ENCODE measurements at places on chromosomes 11 and 22.

DNA sequence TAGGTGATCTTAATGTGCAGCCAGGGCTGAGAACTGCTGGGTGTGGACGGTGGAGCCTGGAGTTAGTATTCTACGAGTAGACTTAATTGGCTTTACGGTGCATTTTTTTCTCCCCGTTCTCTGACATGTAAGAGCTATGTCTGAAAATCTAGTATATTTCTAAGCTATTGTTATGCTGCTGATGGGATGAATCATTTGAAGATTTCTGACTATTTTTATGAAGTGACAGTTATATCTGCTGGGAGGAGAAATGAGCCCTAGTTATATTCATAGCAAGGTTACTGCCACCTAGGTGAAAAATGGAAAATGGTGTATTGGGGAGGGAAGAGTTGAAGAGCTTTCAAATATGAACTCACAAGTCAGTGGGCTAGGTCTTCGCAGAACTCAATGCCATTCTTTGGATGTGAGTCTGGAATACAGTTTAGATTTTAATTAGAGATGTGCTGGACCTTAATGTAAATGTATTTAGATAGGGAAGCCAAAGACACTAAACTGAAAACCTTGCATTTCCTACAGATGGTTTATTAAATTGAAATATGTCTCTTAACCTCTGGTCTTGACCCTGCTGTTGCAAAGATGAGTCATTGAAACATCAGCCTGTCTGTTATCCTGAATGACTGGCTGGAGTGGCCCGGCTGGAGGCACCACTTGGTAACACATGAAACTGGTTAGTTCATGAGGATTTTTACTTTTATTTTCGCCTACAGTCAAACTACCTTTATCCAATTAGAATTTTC is 293.7 kb downstream of the DDX10 start:
- DNase-seq, result peak; percentile 58

GRCh38 chr22:49880281-49880680 is 26.6 kb downstream of the ZBED4 start:
- no peak for DNase-seq

DNA sequence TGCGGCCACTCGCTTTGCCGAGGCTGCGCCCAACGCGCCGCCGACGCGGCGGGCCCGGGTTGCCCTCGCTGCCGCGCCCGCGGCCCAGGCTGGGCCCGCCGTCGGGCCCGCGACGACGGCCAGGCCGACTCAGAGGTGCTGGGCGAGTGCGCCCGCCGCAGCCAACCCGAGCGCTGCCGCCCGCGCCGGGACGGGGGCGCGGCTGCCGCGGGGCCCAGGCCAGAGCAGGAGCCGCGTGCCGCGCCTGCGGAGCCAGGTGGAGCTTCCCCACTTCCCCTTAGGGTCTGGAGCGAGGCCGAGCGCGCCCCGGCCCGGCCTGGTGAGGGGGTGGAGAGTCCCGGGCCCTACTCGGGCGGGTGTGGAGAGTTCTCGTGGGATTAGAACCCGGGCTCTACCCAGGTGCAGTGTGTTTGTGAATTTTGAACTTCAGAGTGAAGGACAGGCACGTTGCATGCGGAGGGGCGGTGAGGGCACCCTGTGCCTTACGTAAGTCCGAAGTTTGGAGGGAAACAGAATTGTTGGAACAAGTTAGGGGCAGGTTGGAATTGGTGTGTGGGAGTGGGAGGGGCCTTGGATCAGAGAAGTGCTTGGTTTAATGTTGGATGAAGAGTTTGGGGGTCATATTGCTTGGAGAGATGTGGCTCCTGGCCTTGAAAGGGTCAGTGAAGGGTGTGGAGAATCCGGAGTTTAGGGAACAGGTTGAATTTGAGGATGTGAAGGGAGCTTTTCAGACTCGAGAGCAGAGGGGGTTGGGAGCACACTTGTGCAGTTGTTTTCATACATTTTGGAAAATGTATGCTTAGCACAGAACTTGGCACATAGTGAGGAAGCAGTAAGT is 697 bp downstream of the RNF169 start:
- no peak for DNase-seq

- no peak for DNase-seq
Measured at GRCh38 chr11:6862961-6863360, at the start of gene OR10A2. Gene OR10A2 (plus strand): TSS chr11:6863057. CDS start chr11:6869755, 6,698 bp downstream.

DNA sequence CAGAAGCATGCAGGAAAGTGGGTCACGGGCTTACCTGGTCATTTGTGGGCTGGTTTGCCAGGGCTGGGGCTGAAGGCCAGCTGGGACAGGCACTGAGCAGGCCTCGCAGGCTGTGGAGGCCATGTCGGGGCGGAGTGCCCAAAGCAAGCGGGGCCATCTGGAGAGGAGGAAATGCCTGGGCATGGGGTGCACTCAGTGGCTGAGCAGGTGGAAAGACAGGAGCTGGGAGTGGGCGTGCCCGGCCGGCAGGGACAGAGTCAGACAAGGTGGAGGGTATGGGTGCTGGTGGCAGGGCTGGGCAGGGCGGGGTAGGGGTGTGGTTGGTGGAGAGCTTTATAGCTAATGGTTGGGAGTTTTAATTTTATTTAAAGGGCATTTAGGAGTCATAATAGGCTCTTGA is 27.4 kb downstream of the DAGLA start:
- no peak for DNase-seq

GRCh38 chr22:25495285-25495684 is 69.2 kb upstream of the GRK3 start:
- no peak for DNase-seq

DNA sequence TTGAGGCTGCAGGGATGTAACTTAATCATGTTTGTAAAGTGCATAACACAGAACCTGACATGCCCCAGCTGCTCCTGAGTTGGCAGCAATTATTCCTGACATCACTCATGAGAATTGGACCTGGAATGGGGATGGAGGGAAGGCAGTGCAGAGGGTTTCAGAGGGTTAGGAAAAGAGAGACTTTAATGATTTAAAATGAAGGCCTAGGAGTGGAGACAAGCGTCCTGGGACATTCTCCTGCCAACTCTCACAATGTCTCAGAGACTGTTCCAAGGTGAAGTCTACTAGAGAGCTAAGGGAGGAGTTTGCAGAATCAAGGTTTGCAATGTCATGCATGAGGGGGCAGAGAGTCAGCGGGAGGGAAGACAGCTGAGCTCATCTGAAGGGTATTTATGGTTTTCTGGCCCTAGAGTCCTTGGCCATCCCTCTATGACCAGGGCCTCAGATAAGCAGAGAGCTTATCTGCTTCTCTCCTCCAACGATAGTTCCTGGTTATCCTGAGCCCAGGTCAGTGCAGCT is 36.9 kb downstream of the GGTLC2 start:
- DNase-seq, result no peak

- DNase-seq, result no peak
Measured at GRCh38 chr11:119673052-119673758, 55.8 kb downstream of the NECTIN1 start.

GRCh38 chr11:1113405-1114201 is 38.9 kb downstream of the MUC2 start:
- no peak for DNase-seq

GRCh38 chr11:90426442-90426841 is 203.6 kb upstream of the CHORDC1 start:
- DNase-seq, result no peak

GRCh38 chr11:1012740-1013630 is 23.5 kb downstream of the MUC6 start:
- no peak for DNase-seq

DNA sequence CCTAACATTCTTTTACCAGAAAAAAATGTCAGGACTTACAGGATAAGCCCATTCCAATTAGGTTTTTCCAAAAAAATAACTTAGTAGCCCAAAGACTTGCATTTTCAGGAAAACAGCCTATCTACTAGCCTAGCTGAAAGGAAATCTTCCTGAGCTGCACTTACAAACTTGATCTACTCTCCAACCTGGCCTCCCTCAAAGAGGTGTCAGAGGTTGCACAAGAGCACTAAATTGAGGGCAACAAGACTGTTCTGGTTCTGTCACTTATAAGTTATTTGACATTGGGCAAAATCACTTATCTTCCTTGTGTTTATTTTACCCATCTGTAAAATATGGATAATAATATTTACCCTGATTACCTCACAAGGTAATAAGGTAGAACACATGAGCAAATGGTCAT is 7.9 kb upstream of the SOX6 start:
- no peak for DNase-seq

DNA sequence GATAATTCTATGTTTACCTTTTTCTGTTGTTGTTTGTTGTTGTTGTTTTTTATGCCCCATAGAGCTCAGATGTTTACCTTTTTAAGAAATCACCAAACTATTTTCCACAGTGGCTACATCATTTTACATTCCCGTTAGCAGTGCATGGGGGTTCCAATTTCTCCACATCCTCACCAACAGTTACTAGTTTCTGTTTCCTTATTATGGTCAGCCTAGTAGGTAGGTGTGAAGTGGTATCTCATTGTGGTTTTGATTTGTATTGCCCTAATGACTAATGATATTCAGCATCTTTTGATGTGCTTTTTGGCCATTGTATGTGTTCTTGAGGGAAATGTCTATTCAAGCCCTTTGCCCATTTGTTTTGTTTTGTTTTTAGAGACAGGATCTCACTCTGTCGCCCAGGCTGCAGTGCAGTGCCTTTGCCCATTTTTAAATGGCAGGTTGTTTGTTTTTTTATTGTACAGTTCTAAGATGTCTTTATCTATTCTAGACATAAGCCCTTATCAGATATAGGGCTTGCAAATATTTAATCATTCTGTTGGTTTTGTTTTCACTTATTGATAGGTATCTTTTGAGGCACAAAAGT is 27.5 kb downstream of the CHEK2 start:
- DNase-seq, result no peak

GRCh38 chr11:46617972-46618314 is 590 bp downstream of the ATG13 start:
- no peak for DNase-seq

- DNase-seq, result no peak
Measured at GRCh38 chr22:27775087-27775698, 26.4 kb downstream of the MN1 start.

- no peak for DNase-seq
Measured at GRCh38 chr11:71565263-71565662, at the start of gene KRTAP5-10. Gene KRTAP5-10 (plus strand): TSS chr11:71565563. CDS start chr11:71565588, 25 bp downstream.

DNA sequence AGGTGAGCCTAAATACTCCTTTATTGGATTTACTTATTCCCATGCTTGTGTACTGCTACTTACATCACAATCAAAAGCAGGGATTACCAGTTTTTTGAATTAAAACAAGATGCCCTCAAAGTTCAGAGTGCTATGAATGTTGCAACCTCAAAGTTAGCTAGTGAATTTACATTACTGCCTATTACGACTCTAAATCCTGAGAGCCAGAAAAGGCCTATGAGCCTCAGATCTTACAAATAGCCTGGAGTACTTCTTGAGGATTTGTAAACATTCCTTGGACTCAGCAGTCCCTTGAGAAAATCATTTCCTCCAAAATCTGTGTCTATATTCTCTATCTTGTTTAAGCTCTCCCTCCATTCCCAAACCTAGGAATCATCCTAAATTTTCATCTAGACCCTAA is 25.5 kb downstream of the CHORDC1 start:
- DNase-seq, result no peak

- DNase-seq, result no peak
Measured at GRCh38 chr11:91825777-91826176, 398.8 kb upstream of the FAT3 start.

DNA sequence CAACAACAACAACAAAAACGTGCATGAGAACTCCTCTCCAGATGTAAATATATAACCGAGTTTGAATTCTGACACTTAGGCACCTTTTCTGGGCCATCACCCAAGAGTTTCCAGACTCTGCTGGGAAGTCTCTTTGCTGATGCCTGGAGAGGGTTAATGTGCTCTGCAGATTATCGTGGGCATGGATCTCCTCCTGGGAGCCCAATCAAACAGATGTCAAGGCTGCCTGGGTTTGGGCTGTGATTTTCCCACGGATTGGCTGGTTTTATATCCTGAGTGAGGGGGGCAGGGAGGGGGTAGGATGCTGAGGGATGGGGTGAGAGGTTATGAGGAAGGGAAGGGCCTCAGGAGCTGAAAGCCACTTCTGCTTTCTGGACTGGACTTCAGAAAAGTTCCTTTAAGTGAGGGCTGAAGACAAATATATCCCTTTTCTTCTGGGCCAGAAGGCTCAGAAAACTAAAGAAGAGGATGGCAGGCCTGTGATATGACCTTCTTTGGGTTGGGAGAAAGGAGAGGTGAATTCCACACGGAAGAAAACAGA is 4.2 kb downstream of the ELF5 start:
- DNase-seq, result no peak

DNA sequence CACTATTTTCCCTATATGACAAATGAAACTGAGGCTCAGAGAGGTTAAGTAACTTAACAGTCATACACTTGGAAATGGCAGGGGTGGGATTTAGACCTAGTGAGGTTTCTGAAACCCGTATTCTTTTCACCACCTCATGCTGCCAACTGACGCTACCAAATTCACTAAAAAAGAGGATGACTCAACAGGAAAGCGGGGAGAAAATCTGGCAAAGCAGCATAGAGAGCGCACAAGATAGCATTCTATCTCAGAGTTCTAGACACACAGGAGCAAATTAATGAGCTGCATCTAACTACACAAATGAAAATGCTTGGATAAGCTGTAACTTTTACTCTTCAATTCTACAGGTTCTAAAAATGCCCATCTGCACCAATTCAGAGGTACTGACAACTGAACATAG is 136.4 kb downstream of the RBFOX2 start:
- no peak for DNase-seq

GRCh38 chr11:75667831-75668450 is 897 bp downstream of the MAP6 start:
- no peak for DNase-seq

GRCh38 chr11:9146477-9146876 is 55.1 kb upstream of the SCUBE2 start:
- DNase-seq, result no peak

DNA sequence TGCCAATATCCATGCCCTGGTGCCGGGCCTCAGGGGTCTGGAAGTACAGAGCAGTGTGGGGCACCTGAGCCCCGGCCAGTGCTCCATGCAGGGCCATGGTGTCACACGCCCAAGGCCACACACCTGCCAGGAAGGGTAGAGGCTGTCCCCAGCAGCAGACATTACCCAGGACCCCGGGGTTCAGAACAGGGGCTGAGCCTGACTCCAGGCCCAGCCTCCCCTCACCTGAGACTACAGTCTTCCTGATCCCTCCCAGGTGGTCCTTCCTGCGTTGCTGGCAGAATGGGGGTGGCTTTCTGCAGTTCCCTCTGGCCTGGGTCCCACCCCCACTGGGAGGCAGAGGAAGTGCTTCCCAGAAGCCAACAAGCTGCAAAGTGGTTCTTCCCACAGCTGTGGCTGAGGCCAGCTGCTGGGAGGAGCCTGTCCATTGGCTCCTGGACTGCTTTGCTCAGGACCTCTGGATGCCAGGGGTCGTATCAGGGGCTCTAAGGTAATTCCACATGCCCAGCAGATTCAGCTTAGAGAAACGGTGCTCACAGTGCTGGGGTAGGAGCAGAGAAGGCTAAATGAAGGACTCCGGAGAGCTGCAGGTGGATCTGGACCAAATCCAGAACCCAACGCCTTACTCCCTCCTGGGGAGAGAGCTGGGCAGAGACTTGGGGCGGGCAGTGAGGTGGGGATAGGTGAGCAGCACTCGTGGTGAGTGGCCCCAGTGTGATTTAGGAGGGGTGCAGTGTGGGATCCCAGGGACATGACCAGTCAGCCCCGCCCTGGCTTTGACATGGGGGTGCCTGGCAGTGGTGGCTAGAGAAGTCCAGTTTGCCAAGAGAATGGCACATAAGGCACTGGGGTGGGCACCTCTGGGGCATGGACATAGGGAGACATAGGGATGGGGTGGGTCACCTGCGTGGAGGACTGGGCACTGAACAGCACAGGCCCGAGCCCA is 12.6 kb downstream of the TCIRG1 start:
- DNase-seq, result no peak

All from smooth muscle cell of the brain vasculature (primary cell).